ENCODE measurements at places on chromosomes 12 and 14.
A peak's percentile ranks its signal among the peaks of the same experiment; 100 is the strongest.

DNA sequence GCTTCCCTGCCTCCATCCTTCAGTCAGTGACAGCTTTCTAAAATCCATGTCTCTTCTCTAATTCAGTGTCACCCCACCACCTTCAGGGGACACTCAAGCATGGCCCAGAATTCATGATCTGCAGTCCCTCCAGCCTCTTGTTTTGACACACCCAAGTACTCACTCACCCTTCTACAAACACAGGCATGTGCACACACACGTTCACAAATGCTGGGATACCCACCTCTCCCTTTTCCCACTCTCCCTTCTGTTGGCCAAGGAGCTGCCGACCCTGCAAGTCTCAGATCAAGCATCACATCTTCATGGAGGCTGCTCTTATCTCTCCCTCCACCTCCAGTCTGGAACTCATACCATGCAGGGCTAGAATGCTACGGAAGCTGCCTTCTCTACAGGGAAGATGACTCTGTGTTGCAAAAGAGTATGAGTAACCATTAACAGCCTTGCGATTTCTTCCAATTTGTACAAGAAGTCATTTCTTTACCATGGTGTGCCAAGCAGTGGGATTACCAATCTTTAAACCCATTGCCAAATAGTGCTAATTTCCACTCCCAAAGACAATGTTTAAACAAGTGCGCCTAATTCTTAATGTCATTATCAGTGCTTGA, 196.1 kb downstream of the BCL11B start:
- no peak for DNase-seq

DNA sequence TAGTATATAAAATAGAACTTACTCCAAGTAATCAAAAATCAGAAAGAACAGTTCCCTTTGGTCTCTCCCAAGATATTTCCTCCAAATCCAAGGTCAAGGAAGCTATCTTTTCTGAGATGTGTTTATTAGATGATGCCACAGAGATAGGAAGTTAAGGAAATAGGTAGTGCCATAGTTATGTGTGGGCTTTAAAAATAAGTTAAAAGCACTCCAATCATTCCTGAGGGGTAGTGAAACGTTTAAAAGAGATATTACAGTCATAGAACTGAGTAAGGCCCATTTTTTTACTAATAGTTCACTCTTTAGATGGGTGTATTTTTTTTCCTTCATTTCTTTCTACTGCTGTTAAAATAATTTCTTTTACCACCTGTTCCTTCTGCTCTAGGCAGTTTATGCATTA, 1630.9 kb upstream of the SEL1L start:
- no peak for DNase-seq

DNA sequence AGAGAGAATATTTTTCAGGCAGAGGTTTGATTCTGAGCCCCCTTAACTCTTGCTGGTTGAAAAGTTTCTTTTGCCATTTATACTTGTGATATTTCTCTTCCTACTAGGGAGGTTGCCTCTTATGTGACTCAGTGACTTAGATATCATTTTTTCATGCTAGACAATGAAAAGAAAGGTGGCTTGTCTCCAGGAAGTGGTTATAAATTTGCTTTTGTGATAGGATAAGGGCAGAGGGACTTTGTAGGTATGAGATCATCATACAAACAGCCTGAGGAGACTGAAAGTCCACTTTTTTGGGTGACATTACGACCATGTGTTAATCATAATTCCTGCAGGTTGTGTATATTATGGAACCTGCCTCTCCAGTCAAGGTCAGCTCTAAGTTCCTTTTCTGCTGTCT, 35.8 kb downstream of the ACSM4 start:
- no peak for DNase-seq

- peak; percentile 66 for DNase-seq
These were observed 36.2 kb upstream of the ATP23 start for GRCh38 chr12:57904848-57905811.

DNA sequence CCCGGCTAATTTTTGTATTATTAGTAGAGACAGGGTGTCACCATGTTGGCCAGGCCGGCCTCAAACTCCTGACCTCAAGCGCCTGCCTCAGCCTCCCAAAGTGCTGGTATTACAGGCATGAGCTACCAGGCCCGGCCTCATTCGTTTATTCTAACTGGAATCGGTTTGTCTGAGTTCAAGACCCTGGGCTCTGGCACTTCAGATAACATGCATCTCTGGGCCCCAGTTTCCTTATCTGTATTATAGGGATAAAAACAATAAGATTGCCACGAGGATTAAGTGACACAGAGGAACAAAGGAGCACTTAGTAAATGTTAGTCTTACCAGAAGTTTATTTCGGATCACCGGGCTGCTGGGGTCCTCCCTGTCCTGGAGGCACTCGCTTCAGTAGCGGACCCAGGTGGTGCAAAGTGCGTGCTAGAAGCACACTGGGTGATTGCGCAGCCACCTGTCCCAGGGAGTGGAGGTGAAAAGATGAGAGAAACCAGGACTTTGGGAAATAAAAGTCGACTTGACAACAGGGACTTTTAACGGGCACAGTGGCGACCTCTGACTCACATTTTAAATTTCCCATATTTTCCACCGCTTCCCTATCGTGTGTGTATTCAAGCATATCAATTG, 37.5 kb downstream of the ACACB start:
- DNase-seq, result no peak

DNA sequence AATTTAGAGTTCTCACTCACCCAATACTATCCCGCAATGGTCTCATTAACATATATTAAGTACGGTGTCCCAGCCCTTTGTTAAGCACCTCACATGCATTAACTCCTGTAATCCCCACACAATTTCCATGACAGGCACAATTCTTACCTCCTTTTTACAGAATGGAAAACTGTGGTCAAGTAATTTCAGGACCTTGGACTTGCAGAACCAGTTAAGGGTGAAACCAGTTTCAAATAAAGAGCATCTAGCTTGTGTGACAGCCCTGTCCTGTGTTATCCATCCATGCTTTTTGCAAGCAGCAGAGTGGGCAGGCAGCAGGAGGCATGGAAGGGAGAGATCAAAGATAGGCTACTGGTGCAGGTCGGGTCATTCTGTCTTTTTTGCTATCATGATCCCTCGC, 470.8 kb downstream of the NELL2 start:
- DNase-seq, result no peak

DNA sequence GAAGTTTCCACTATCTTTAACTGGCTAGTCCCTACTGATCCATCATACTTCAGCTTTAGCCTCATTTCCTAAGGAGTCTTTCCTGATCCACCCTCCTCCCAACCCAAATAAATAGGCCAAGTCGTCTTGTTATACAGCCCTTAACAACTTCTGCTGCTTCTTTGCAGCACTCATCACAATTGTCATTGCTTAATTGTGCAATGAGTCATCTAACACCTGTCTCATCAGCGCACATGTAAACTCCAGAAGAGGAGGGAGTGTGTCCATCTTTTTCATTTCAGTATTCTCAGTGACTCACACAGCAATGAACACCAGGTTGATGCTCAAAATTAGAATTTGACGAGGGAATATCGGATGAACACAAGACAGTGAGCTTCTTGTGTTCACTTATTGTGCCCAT, 87.3 kb downstream of the SUDS3 start:
- no peak for DNase-seq

DNA sequence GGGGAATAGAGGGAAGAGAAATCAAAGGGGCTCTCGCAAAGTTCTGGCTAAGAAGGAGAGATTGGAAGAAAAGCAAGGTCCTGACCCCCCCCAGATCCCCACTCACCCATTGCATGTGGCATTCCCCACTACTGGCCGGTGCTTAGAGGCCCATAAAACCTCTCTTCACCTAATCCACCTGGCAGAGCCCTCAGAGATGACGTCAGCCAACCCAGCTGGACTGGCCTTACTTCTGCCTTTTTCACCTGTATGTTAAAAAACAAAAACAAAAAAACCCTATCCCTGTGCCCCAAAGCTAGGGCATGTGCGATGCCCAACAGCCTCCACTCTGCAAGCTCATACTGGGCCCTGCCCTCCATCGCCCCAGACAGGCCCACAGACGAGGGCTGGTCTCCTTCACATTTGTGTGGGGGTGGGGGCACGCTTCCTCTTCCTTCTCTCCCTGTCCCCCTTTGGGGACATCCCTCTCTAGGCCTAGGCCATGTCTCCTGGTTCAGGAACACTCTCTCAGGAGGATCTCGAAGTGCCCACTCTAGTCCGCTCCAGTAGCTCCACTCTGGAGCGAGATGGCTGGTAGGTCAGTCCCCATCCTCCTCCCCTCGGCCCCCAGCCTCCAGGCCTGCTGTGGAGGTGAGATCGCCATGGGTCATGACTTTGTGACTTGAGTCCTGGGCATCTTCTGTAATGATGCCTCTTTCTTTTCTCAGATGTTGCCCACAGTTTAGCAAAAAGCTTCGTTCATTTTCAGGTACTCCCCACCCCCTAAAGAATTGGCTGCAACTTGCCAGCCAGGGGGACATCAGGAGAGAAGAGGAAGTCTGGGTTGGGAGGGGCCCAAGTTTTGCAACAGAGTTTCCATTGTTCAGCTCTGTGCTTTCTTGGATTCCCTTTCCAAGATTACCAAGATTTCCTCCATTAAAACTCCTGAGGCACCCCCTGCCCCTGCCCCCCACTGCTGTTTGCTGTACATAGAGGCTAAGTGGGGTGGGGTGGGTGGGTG, 37.0 kb downstream of the FIGNL2 start:
- no peak for DNase-seq

DNA sequence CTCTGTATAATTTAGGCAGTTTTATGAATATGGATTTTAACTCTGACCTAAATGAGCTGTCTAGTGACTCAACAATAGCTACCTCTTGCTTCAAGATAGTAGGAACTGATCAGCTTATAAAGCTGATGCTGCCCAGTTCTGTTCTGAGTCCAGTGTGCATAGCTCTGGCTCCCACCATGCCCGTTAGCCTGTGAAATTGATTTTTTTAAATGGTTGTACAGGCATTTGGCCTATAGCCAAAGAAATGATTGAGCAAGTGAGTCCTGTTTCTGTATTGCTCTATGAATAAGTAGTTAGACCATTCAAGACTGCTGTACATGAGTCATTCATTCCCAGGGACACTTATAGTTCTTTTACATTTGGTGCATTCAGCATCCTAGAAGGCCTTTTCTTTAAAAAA, 36.4 kb downstream of the SAMD4A start:
- DNase-seq, result no peak

- DNase-seq, result no peak
These were observed 57.3 kb upstream of the SYNE2 start for GRCh38 chr14:63795532-63795931.

DNA sequence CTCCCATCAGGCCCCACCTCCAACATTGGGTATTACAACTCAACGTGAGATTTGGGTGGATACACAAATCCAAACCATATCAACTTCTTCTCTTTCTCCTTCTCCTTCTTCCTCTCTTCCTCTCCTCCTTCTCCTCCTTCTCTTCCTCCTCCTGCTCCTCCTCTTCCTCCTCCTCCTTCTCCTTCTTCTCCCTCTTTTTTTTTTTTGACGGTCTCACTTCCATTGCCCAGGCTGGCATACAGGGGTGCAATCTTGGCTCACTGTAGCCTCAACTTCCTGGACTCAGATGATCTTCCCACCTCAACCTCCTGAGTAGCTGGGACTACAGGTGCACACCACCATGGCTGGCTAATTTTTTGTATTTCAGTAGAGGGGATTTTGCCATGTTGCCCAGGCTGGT, 11.4 kb upstream of the NUBPL start:
- no peak for DNase-seq

GRCh38 chr14:54446161-54446693, 5.1 kb upstream of the CNIH1 start:
- no peak for DNase-seq

GRCh38 chr12:70543444-70543843, 93.8 kb downstream of the PTPRB start:
- no peak for DNase-seq

- DNase-seq, result no peak
These were observed 13.5 kb upstream of the KRT8 start for GRCh38 chr12:52918351-52918750.

- DNase-seq, result no peak
These were observed 84.2 kb upstream of the GRIN2B start for GRCh38 chr12:14065616-14066015.

GRCh38 chr14:86973177-86973576, 1019.8 kb downstream of the GALC start:
- DNase-seq, result no peak

- no peak for DNase-seq
These were observed 60.6 kb downstream of the SLC25A47 start for GRCh38 chr14:100383727-100384158.

DNA sequence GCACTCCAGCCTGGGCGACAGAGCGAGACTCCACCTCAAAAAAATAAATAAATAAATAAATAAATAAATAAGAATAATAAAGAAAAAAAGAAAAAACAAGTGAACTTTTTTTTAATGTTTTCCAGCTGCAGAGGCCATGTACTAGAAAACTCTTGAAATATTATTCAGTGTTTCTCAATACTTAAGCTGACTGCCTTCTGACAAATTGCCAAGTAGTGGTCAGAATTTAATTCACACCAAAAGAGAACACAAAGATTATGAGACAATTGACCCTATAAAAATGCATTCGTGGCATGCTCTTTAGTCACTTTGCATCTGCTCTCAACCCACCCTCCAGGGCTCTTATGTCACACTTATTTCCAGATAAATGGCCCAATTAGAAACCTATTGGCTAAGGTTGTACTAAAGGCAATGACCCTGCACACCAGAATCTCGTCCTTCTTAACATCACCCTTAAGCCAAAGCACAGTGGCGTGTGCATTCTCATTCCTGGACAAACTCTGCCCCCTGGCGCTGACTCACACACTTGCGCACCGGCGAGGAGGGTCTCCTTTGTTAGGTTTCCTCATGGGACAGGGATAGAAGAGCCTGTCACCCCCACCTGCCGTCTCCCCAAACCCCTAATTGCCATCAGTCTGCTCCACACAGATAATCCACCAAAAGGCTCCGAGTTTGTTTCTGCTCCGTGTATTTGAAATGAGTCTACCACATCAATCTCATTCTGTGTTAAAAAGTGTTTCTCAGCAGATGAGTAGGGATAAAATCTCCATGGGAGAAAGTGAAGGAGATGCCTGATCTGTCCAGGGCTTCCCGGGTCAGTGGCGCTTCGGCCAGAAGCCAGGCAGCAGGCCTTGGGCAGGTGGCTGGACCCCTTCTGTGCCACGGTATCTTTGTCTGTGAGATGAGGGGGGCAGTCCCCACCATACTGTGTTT, 73.1 kb upstream of the CEP83 start:
- DNase-seq, result peak; percentile 35

GRCh38 chr12:50517421-50518048, 12.8 kb downstream of the DIP2B start:
- no peak for DNase-seq

GRCh38 chr14:22945642-22946041, 11.2 kb downstream of the HAUS4 start:
- DNase-seq, result no peak

- DNase-seq, result no peak
These were observed 51.1 kb downstream of the HSPB8 start for GRCh38 chr12:119229837-119230236.

- no peak for DNase-seq
These were observed 30.6 kb upstream of the SYCP3 start for GRCh38 chr12:101769865-101770264.

GRCh38 chr12:132266802-132267201, 62.6 kb downstream of the GALNT9 start:
- DNase-seq, result no peak
